Activated T-helper 9 cell treated with anti-CD3 and anti-CD28 coated beads, Interleukin-2, amount 50 U/mL, for 16 hours (primary cell): ENCODE measurements at places on chromosomes 12 and 14.
A peak's percentile ranks its signal among the peaks of the same experiment; 100 is the strongest.

GRCh38 chr14:67748312-67748711 lies 46.6 kb downstream of the RDH12 start:
- DNase-seq, result no peak

- no peak for DNase-seq
Measured at GRCh38 chr12:21526053-21526452, at the start of gene SPX. SPX (plus strand) TSS chr12:21526296; CDS start chr12:21526473, 177 bp downstream.

GRCh38 chr14:58769771-58770170 lies 132.0 kb downstream of the DACT1 start:
- no peak for DNase-seq

DNA sequence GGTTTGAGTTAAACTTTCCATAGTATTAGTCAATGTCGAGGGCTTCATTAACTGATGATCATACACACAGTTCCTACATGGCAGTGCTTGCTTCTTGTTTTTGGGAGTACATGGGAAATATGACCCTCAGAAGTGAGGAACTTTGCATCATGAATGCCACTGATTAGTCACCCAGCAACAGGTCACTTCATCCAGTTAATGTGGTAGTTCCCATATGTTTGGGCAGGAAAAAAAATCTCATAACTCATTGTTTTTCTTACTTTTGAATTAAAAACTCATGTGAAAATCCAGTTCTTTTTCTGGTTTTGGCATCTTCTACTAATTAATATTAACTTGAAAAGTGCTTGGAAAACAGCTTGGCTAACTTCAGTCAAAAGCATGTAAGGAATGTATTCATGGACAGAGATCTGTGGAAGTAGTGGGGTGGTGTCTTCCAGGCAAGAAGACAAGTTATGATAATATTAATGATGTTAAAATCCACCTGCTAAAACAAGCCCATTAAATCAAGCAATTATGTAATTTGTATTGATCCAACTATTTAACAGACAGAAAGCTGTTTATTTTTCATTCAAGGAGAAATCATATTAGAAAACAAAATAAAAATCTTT lies 309.1 kb upstream of the NAV3 start:
- DNase-seq, result no peak

DNA sequence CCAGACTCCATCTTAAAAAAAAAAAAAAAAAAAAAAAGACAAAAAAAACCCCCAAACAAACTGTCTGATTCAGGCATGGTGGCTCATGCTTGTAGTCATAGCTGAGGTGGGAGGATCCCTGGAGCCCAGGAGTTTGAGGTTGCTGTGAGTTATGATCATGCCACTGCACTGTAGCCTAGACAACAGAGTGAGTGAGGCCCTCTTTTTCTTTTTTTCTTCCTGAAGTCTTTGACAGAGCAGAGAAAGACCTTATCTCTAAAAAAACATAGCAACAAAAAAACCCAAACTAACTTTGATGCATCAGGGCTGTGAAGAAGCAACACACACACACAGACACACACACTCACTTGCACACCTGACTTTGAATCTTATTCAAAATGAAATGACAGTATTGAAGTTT lies 7.7 kb upstream of the AMN1 start:
- DNase-seq, result peak; percentile 45

- DNase-seq, result no peak
Measured at GRCh38 chr12:50564237-50564947, 59.6 kb downstream of the DIP2B start.

DNA sequence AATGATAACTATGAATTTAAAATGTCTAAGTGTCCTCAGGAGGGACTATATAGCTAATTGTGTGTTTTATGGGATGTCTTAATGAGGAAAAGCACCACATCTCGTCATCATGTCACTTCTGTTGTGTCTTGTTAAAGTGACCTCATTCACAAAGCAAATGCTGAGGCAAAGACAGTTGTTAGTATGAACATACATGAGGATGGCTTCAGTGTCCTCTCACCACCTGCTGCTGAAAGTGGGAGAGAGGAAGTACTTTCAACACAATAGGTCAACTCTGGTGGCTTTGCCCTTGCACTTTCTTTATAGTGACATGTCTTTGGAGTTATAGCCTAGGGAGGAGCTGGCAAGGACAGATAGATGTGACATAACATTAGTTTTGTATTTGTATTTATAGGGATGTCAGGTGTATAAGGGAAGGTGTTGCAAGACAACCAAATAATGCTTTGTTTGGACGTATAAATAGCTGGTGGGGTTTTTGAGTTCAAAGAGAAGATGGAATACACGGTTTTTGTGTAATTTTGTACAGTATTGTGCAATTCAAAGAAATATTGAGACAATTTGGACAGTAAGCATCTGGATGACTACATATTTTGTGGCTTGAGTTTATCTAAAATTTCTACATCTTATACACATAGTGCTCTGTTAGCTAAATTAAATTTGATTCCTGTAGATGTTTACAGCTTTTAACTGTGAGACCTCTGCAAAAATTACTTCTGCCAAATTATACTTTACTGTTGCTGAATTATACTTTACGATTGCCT lies 131.7 kb upstream of the ATP2B1 start:
- no peak for DNase-seq

GRCh38 chr12:70982286-70982685 lies 61.7 kb upstream of the PTPRR start:
- DNase-seq, result no peak

- no peak for DNase-seq
Measured at GRCh38 chr12:32497864-32498263, 98.5 kb downstream of the FGD4 start.

DNA sequence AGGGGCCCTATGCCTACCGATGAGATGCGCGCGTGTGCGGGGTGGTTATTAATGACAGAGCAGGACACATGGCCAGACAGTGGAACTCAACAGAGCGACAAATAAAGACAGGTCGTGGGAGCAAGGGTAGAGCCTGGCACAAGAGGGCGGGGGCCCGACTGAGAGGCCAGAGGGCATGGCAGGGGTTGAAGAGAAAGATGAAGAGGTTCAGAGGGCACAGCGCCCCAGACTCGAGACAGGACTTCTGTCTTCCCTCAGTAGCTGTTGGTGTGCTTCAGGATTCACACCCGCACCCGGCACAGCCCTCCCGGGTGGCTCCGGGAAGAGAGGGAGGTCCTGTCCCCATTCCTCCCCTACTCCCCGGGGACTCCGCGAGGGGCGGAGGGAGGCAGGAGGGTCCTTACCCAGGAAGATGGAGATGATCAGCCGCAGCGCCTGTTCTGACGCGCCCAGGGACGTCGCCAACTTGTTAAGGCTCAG lies 366 bp downstream of the LPCAT3 start:
- no peak for DNase-seq

- DNase-seq, result no peak
Measured at GRCh38 chr12:65156366-65156841, 13.0 kb upstream of the LEMD3 start.

- no peak for DNase-seq
Measured at GRCh38 chr12:101115326-101115725, 94.7 kb downstream of the SLC5A8 start.

DNA sequence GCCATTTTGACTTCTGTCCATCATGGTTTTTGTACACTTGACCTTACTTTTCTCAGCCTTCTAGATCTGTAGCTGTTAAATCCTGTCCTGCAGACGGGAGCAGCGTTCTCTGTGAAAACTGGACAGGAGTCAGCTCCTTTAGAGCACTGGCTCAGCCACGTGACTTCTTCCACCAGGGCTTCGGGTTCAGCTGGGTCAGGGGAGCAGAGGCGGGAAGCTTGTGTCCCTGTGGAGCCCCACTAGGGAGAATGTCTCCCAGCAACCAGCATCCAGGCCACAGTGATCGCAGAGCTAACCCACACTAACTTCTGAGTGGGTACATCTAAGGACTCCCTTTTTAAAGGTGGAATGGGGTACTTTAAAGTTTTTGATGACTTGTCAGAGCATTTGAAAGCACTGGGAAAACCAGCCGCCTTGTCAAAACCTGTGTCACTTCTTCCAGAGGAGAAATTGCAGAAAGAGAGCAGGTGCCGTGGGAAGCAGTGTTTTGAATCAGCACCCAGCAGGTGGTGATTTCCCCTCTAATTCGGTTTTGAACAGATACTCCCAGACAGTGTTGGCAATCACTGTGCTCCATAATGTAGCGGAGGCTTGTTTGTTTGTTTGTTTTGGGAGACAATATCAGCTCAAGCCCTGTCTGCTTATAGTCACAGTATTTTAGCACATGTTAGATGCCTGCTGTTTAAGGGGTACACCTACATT lies 17.9 kb downstream of the DERA start:
- DNase-seq, result no peak

DNA sequence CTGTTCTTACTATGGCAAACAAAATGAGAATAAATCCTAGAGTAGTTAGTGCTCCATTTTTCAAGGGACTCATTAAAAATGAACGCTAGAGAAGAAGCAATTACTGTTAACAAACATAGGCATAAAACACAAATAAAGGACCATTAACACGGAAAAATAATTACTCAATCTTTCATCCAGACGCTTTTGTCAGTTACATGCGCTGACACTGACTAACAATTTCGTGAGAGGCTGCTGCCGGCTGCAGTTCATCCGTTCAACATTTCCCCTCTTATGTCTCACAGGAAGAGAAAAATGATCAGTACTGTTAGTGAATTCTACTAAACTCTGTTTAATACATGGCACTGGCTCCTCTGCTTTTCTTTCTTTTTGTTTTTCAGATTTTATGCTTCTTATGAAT lies 472.7 kb upstream of the FLRT2 start:
- DNase-seq, result no peak

- DNase-seq, result no peak
Measured at GRCh38 chr14:70926235-70926830, 19.1 kb downstream of the PCNX1 start.

- DNase-seq, result no peak
Measured at GRCh38 chr12:50059440-50060119, 2.2 kb downstream of the ASIC1 start.

- no peak for DNase-seq
Measured at GRCh38 chr14:92945959-92946846, 23.3 kb downstream of the CHGA start.

- DNase-seq, result no peak
Measured at GRCh38 chr12:95385246-95386035, 88.5 kb upstream of the METAP2 start.

- DNase-seq, result no peak
Measured at GRCh38 chr14:77763978-77764377, 3.0 kb upstream of the SNW1 start.

- DNase-seq, result no peak
Measured at GRCh38 chr14:76908834-76909233, 82.6 kb downstream of the LRRC74A start.

GRCh38 chr14:100586403-100587085 lies 673 bp downstream of the BEGAIN start:
- no peak for DNase-seq

GRCh38 chr12:9751204-9752144 lies 9.2 kb downstream of the CD69 start:
- DNase-seq, result no peak

DNA sequence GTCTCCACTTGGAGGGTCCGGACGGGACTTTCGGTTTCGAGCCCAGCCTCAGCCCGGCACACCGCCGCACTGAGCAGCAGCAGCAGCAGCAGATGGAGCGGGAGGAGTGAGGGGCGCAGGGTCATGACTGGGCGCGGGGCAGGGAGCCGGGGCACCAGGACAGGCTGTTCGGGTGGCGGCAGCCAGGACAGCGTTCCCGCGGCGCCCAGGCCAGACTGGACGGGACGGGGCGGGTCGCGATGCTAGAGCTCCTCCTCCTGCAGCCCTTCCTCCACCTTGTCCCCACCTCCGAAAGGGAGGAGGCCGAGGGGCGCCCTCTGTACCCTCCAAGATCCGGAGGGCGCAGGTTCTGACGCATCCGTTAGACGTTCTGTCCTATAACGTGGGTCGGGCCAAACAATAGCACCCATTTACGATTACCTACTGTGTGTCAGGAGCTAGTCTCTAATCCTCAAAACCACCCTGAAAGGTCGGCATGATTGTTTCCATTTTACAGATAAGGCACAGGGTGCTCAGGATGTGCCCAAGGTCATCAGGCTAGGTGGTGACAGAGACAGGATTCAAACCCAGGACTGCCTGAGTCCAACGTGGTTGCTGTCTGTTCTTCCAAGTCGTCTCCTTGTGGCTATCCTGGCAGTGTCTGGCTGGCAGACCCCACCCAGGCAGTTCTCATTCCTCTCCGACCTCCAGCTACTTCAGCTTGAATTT lies at the start of gene FKBP11:
Gene FKBP11, minus strand, starts transcription at position 189 of the 708 bp plus-strand sequence. Its CDS starts 64 bp downstream, at position 125.
- DNase-seq, result peak; percentile 72

GRCh38 chr12:79296133-79296532 lies 394.6 kb downstream of the PAWR start:
- DNase-seq, result no peak

- DNase-seq, result no peak
Measured at GRCh38 chr12:29640589-29641345, 143.0 kb downstream of the TMTC1 start.

- DNase-seq, result no peak
Measured at GRCh38 chr14:85960756-85961155, 430.8 kb downstream of the FLRT2 start.

GRCh38 chr12:121025442-121026226 lies 9.3 kb upstream of the C12orf43 start:
- no peak for DNase-seq

DNA sequence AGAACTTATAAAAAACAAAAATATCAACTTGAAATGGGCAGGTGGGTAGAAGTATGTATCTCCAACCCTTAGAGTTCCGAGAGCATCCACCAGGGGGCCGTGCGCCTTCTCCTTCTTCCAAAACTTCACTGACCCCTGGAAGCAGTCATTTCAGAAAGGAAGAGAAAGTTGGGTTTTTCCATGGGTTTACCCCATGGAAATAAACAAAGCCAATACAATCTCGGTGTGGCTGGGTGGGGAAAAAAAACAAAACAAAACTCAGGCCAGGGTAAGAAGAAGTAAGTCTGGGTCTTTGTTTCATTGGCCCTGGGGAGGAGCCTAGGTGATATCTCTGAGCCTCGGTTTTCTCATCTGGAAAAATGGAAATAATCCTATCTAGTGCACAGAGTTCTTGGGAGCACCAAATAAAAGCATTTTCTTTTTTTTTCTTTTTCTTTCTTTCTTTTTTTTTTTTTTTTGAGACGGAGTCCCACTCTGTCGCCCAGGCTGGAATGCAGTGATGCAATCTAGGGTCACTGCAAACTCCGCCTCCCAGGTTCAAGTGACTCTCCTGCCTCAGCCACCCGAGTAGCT lies 33.6 kb upstream of the HNF1A start:
- peak; percentile 45 for DNase-seq

DNA sequence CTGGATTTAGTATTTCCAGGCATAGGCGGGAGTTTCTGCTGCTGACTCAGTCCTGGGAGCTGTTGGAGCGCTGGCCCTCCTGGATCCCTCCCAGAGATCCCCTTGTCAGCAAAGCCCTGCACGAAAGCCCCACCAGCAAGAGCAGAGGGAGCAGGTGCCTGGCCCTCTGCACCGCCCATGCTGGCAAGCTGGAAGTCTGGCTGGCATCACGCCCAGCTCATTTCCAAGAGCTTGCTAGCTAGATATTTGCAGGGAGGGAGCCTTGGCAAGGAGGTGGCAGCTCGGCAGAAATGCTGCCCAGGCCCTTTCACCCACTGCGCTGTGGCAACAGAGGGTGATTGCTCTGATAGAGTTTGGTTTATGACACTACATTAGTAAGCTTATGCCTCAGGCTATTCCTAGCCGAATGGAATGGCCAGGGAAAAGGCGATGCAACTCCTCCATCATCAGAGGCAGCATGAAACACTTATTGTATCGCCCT lies 193.9 kb downstream of the EMP1 start:
- DNase-seq, result no peak
